ENCODE measurements at places on chromosomes 3 and 15.
A peak's percentile ranks its signal among the peaks of the same experiment; 100 is the strongest.

- DNase-seq, result no peak
These were observed 47.9 kb downstream of the KBTBD12 start for GRCh38 chr3:127962937-127963336.

- DNase-seq, result no peak
These were observed 20.9 kb downstream of the FSTL1 start for GRCh38 chr3:120429921-120430361.

- DNase-seq, result no peak
These were observed 178.3 kb downstream of the UACA start for GRCh38 chr15:70584838-70585706.

- DNase-seq, result no peak
These were observed 106.6 kb downstream of the ARPP21 start for GRCh38 chr3:35745802-35746484.

DNA sequence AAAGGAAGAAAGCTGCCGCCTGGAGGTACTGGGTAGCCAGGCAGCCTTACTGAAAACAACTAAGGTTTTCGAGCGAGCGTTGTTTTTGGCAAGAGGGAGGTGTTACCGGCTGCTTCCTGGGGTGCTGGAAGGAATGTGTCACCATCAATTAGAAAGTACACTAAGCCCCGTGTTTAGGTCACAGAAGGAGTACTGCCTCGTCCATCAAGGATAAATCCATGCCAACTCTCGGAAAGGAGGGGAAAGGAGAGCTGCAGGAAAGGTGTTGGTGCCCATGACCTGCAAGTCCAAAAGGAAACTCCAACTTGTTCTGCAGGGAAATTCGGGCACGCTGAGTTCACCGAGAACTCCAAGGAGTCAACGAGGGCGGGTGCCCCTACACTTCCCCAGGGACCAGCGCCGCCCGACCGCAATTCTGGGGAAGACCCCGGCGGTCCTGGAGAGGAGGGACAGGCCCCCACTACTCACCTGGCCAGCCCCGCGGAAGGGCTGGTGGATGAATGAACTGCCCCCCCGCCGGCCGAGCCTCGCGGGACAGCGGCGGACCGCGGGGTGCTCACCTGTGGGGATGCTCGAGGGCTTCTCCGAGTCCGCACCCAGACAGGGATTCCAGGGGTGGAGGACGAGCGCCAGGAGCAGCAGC is 542 bp downstream of the PLOD2 start:
- peak; percentile 7 for DNase-seq

GRCh38 chr3:15310491-15311370 is 21.7 kb downstream of the SH3BP5 start:
- DNase-seq, result peak; percentile 70

DNA sequence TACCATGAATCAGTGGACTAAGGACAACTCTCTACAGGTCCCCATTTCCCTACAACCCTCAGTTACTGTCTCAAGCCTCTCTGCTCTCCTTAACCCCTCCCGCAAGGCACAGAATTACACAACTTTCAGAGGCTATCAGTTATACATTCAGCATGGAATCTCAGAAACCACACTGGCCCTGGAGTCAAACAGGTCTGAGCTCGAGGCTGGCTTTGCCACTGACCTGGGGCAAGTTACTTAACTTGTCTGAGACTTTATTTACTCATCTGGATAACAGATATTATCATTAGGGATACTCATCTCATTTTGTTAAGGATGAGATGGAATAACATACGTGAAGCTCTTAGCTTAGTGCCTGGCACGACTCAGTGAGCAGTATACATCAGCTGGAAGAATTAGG is 95.2 kb downstream of the WDR76 start:
- DNase-seq, result no peak

GRCh38 chr15:84402856-84403608 is 167.5 kb downstream of the GOLGA6L4 start:
- DNase-seq, result no peak

- no peak for DNase-seq
These were observed 61.8 kb downstream of the ZBTB20 start for GRCh38 chr3:115085197-115085865.

- no peak for DNase-seq
These were observed 32.2 kb downstream of the SYNM start for GRCh38 chr15:99137111-99137546.

- no peak for DNase-seq
These were observed 205.9 kb downstream of the RPLP1 start for GRCh38 chr15:69658411-69658945.

GRCh38 chr3:141661229-141662196 is 76.6 kb upstream of the RNF7 start:
- no peak for DNase-seq

- DNase-seq, result peak; percentile 36
These were observed 1.5 kb downstream of the MEGF11 start for GRCh38 chr15:66251790-66252684.

DNA sequence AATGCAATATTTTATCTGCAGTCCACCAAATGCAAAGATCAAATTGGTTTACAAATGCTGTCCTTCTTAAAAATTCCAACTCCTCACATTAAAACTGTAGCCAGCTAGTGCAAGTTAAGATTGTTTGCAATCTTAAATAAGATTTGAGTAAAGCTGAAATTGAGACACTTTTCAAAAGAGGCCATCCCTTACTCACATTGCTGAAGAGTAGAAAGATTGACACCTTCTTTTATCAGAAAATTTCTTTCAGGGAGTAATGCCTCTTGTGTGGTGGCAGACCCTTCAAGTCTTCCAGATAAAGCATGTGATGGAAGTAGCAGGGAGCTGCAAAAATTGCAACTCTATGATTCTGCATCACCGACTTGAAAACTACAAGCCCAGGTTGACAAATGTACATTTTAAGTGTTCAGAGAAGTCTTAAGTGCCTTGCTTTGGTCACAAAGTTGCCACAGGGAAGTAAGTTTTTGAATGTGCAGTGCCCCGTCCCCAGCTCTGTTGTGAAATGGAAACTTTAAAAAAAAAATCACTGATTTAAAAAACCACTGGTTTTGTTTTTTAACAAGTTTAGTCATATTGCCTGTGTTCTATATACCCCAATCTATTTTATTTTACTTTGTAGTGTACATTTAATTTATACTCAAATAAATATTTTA is 12.6 kb downstream of the CD86 start:
- DNase-seq, result no peak

GRCh38 chr3:43180027-43180426 is 74.1 kb upstream of the POMGNT2 start:
- peak; percentile 61 for DNase-seq

GRCh38 chr3:53137835-53138446 is 7.7 kb upstream of the RFT1 start:
- no peak for DNase-seq

DNA sequence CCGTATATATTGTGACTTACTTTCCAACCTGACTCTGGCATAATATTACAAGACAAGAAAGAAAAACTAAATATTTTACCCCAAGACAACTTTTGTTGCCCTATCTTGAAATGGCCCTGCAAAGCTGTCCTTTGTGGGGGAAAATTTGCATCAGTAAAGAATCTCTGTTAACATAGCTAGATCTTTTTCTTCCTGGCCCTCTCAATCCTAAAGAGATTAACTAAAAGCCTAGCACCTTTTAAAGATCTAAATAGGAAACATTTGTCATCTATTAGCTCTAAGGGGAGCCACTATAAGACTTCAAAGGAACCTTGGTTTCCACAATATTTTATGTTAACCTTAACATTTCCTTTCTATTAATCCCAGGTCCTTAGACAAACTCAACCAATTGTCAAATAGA is 199.0 kb upstream of the SLITRK3 start:
- no peak for DNase-seq

- no peak for DNase-seq
These were observed 519.3 kb upstream of the ARPP21 start for GRCh38 chr3:35120026-35120425.

- DNase-seq, result no peak
These were observed 128.8 kb upstream of the CHRNA7 start for GRCh38 chr15:31901501-31901900.

DNA sequence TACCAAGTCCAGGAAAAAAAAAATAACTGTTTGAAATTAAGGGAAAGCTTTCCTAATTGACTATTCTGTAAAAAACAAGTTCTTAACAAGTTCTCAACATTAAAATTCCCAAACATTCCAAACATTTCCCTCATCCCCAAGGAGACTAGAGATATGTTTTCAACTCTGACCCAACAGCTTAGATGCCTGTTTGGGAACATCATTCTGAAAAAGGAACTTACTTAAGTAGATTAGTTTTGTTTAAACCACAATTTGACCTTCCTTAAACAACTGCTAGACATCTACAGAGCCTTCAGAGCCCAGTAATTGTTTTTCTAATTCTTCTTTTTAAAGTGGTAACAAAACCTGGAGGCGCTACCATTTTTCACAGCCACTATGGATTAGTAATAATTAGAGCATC is 12.8 kb downstream of the UBR1 start:
- no peak for DNase-seq

- DNase-seq, result no peak
These were observed 57.4 kb upstream of the ICE2 start for GRCh38 chr15:60536314-60536713.

GRCh38 chr15:88258093-88258641 is 1.6 kb upstream of the NTRK3 start:
- DNase-seq, result no peak

GRCh38 chr3:126365351-126366277 is 8.4 kb upstream of the KLF15 start:
- no peak for DNase-seq

GRCh38 chr3:190325923-190326322 is 3.7 kb upstream of the CLDN1 start:
- no peak for DNase-seq

GRCh38 chr3:114839476-114839875 is 307.6 kb downstream of the ZBTB20 start:
- no peak for DNase-seq

DNA sequence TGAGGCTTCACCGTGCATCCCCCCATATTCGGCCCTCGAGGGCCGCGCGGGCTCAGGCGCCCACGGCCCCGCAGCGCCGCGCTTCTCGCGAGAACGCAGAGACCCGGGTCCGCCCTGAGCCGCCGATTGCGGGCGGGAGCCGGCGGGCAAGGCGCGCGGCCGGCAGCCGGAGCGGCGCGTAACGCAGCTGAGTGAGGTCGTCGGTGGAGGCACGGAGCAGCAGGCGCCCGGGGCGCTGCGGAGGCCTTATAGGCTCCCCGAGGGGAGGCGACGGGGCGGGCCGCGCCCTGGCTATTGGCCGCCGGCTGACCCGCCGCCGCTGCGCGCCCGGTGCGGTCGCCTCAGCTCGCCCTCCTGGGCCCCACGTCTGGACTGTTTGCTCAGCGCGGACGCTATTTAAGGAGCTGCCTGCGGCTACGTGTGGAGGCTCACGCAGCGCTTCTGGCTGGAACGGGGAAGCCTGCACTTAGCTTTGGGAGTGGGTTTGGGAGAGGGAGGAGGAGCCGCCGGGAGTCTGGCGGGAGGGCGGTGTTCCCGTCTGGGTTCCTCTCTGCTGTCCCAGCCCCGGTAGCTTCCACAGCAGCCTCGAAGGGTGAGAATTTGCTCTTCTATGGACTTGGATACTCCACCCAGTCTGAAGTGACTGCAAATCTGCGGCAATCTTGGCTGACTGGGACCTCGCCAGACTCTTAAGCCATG is at the start of gene PLOD2:
Gene PLOD2 (minus strand): TSS at position 221 of the 699 bp plus-strand sequence. CDS start 195 bp downstream, at position 26.
- peak; percentile 8 for DNase-seq

GRCh38 chr3:110474397-110474796 is 597.2 kb upstream of the NECTIN3 start:
- DNase-seq, result no peak

DNA sequence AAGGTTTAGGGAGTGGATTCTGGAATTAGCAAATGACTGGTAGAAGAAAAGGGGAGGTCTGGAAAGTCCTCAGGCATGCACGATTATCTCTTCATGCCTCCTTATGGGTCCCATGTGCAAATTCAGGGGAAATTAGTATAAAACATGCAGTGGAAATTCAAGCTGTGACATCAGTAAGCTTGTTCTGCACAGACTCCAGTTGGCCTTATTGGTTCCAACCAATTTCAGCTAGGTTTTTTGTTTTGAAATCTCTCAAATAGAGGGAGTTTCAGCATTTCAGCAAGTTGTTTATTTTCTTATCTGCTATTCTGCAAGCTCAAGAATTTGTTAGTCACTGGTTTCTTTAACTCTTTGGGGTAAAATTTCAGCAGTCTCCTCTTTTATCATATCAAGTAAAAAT is 774 bp upstream of the TMCO5A start:
- DNase-seq, result no peak

DNA sequence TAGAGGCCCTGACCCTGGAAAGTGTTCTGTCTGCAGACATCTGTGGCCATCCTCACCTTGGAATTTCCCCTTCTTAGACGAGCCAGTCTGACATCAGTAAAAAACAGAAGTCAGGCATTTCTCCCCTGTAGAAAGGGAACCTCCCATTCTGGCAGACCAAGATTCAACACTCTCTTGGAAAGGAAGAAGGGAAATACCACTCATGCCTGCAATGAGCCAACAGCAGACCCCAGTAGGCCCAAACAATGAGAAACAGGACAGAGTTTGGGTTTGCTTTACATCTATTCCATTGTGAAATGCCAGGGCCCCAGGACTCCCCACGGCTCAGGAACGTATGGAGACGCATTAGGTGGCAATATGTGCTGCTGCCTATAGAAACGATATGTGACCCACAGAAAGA is 264.0 kb upstream of the NSMCE3 start:
- no peak for DNase-seq

DNA sequence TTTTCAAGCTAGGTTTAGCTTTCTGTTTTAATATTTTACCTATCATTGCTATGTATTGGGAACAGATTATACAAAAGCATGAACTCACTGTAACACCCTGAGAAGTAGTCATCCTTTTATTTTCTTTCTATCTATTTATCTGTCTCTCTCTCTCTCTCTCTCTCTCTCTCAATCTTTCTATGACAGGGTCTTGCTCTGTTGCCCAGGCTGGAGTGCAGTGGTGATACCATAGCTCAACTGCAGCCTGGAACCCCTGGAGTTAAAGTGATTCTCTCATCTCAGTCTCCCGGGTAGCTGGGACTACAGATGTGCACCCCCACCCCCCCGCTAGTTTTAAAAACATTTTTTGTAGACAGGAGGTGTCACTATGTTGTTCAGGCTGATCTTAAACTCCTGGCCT is 28.9 kb downstream of the PRTG start:
- DNase-seq, result no peak

- no peak for DNase-seq
These were observed 282.9 kb upstream of the RARB start for GRCh38 chr3:25145176-25145575.

GRCh38 chr15:96037584-96037983 is 292.9 kb upstream of the NR2F2 start:
- DNase-seq, result peak; percentile 15
